LoVo (cell line): ENCODE measurements at places on chromosomes 4 and X.
A peak's percentile ranks its signal among the peaks of the same experiment; 100 is the strongest.

DNA sequence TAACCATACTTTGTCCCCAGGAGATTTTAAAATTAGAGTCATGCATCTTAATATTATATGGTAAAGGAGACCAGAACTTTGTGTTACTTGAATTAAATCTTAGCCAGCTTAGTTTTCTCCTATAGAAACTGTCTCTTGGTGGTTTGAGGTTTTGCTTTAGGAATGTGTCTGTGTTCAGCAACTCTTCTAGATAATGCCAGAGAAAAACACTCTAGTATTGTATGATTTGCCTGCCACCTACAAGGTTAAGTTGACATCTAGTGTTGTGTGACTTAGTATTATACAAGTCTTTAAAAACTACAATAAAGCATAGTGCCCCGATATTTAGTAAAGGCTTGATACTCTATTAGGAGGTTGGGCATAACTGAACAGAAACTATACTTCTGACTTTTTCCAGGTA lies 2.1 kb downstream of the UGT8 start:
- no peak for DNase-seq

- no peak for DNase-seq
Observed at GRCh38 chrX:100606753-100607152, 22.0 kb downstream of the TNMD start.

DNA sequence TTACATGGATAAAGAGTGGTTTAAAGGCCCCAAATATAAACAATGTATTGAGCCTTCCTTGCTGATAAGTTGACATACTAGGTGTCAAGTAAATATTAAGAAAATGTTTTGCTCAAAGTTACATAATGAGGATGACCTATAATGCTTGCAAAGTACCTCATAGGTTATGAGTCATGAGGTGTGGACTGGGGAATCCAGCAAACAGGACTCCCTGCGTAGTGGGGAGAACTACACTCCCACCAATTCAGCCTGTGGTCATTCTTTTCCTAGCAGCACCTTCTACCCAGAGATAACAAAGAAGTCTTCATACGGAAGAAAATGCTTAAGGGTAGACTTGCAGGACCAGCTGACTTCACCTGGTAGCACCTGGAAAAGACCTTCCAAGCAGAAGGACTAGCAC lies 418.9 kb upstream of the CPEB2 start:
- DNase-seq = no peak

GRCh38 chr4:173288296-173288695 lies 45.9 kb downstream of the HMGB2 start:
- DNase-seq = peak; percentile 14

DNA sequence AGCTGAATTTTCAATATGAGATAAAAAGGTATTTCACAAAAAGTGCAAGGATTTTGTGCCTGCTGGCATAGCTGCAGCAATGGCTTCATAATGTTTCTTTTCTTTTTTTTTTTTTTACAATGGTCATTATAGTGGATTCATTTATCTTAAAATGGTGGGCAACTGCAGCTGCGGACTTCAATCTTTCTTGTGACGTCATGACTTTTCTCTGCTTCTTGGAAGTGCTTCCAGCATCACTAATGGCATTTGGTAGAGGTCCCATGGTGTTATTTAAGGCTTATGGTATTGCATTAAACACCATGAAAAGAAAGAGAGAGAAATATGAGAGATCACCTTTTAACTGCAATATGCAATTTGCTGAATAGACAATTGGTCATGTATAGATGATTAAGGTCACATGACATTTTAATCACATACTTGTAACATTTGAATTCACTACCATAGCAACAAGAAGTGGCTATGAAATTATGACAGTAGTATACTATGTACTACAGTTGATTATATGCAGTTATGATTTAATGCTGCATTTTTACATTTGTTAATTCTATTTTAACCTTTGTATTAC lies 684.0 kb upstream of the AADAT start:
- no peak for DNase-seq

DNA sequence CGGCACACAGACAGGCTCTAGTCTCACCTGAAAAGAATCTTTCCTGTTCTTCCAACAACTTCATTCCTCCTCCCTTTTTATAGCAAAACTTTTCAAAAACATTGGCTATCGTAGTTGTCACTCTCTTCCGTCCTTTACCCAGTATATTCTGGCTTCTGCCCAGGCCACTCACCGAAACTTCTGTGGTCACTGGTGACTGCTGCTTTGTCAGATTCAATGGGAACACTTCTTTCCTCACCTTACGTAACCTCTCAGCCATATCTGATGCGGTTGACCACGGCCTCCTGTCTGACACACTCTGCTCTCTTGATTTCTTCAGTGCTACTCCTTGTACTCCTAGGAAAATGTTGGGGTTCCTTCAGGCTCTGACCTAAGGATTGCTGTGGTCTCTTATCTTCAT lies 9.2 kb upstream of the RNF150 start:
- no peak for DNase-seq

DNA sequence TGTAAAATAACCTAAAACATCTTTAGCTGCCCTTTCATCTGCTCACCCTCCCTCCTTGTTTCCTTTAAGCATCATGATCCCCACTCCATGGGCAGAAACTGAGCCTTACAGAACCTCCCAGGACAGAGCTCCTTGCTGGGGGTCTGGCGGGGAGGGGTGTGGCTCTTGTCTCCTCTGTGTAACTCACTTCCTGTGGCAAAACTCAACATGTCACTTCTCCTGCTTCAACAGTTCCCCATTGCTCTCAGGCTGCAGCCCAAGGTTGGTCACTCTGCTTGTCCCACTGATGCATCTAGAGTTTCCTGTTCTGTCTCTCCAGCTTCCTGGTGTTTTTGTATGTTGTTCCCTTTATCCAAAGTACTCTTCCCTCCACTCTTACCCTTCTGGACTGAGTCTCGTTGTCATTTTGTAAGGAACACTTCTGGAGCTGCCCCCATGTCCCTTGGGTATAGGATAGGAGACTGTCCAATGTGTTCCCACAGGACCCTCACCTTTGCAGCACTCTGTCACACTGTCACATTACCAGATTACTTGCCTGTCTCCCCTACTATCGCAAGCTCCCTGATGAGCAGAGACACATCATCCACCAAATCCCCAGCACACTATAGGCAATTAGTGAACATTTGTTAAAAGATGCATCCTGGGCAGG lies 19.6 kb downstream of the TMEM31 start:
- DNase-seq = no peak
